GDM1 (cell line): ENCODE measurements at places on chromosomes 6 and 20.

- DNase-seq: peak; percentile 40
Measured at GRCh38 chr6:41424370-41425058, 89.1 kb downstream of the NCR2 start.

- peak; percentile 37 for DNase-seq
Measured at GRCh38 chr20:22339946-22340345, 244.4 kb downstream of the FOXA2 start.

DNA sequence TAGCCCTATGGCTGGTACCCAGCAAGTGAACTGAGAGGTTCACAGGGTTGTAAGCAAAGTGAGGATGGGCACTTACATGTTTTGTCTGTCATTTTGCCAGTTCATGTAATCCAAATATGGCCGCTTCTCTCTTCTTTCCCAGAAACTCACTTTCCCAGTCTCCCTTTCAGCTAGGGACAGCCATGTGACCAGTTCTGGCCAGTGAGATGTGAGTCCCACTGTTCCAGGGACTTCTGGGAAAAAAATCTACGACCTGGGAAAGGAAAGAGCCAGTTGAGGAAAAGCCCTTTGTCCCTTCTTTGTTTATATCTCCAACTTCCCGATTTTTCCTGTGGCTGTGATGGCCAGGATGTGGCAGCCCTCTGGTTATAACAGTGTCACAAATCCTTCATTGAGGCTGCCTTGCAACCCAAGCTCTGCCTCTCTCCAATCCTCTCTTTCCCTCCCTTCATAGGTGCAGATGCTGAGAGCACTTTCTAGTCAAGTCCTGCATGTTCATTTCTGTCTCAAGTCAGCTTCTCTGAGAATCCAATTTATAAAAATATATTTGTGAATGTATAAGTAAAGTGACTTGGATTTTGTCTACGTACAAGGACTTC, 148.6 kb upstream of the ZFP64 start:
- DNase-seq: no peak

DNA sequence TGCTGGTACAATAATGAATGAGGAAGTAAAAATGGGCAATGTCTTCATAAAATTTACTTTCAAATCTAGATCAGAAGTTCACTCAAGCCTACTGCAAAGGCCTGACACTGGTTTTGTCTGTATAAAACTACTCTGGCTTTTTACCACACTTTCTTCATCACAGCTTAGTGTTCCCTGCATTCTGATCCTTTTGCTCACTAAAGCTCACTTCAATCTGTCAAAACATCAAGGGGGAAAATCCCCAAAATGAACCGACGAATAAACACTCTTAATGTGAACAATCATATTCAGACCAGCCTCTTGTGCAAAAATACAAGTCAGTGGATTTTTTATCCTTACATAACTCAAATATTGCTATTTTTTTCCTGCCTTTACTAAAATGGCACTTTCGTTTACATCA, 98.5 kb downstream of the PRDM1 start:
- DNase-seq: no peak

DNA sequence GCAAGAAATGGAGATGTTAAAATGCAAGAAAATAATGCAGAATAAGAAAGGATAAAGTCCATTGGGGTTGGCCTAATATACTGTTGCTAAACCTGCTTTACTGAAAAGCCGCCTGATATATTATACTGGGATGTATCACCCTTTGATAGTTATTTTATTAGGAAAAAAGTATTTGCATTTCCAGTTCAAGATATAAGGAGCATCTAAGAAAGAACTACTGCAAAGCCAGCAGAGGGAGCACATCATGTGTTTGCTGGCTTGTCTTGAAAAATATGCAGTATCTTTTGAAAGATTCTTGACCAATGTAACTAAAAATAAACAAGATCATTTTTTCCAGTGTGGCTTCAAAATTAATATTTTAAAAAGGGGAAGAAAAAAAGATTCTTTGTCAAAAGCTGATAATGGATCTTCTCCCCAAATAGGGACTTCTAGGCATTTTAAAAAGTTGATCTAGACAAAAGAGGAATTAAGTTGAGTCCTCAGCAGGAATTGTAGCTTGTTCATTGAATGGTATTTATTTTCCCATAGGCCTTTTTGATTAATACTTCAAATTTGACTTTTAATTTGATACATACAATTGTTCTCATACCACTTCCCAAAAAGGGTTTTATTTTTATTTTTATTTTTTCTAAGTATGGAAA, 214.9 kb downstream of the ZFAND3 start:
- no peak for DNase-seq

- DNase-seq: no peak
Measured at GRCh38 chr6:26092443-26092842, 5.2 kb downstream of the HFE start.

DNA sequence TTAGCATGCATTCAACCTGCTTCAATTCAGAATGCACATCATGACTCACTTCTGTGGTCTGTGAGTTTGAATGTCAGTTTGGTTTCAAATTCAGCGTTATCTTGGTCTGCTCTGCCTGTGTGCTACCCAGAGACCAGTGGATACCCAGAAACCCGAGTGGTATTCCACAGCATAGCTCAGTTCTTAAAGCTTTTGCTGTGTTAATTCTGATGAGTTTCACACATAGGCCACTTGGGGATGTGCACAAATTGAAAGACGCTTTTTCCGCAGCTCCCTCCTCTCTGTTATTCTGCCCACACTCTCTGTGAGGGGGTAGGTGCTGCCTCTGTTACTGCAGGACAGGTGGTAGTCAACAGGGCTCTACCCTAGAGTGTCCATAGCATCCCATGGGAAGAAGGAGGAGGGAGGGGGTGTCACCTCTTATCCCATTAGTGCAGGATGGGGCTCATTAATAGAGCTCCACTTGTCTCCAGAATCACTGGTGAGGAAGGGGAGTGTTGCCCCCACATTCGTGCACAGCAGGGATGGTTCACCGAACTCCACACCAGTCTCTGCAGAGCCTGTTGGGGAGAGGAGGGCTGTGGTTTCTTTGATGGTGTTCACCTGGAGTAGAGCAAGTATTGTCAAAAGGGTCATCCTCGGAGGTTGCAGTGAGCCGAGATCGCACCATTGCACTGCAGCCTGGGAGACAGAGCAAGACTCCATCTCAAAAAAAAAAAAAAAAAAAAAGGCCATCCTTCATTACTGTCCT, 29.2 kb upstream of the SDCBP2 start:
- no peak for DNase-seq

DNA sequence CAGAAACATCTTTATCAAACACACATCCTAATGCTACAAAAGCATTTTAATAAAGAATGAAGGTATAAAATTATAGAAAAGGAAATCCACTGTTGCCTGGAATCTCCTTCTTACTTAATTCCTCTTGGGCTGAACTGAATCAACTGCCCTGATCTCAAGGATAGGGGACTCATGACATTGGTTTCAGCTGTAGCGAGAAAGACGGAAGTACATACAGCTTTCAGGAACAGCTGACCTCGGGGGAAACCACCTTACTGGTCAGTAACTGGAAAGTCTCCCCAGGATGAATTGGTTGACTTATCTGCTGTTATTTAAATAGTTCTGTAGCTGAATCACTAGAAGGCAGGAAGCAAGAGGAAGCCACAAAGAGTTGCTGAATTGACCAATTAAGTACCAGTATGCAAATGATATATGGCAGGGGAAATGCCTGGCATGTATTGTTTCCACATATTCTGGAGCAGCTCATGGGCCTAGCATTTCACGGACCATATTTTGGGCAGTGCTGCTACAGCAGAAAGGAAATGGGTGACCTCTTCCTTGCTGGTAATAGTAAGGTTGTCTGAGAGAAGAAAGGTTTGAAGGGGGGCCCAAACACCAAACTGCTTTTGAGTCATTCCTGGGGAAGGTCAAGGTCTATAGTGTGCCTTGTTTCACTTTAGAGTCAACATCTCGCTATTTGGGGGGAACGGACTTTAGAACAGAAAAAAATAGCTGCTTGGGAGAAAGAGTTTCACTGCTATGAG, 43.7 kb upstream of the MAP7 start:
- DNase-seq: peak; percentile 56

DNA sequence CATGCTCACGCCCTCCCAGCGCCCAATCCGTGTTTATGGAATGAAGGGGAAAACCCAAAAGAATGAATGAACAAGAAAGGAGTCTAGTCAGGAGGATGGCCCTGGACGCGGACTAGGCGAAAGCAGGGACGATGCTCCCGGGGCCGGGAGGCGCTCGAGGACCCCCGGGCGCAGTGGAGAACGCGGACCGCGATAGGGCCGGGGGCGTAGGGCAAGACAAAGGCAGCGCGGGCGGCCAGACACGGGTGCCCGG, 758 bp downstream of the GCLC start:
- DNase-seq: no peak

DNA sequence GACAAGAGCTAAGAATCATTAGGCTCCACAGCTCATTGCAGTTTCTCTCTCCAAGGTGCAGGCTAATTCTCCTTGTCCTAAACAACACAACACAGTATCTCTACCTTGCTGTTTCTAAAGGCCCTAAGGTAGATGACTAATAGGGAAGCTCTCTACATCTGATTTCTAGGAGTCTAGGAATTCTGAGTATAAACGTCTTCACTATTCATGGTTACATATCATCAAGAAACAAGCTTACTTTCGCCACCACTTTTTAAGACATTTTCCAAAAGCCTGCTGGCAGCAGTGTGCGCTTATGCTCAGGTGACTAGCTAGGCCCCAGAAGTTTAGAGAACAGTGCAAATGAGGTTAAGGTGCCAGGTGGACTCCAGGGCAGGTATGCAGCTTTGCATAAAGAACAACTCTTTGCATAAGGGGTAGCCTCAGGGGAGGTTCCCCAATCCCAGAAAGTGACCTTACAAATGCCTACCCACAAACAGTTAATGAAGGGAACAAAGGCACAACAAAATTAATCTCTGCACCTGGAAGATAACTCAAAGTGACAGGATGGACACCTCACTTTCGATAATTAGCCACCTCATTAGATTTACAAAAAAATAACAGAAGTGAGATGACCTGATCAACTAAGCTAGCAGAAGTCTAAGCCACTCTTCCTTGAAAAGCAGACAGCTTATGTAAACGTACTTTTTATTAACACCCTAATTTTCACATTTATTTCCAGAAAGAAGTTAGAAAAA, 20.1 kb downstream of the B4GALT5 start:
- no peak for DNase-seq

DNA sequence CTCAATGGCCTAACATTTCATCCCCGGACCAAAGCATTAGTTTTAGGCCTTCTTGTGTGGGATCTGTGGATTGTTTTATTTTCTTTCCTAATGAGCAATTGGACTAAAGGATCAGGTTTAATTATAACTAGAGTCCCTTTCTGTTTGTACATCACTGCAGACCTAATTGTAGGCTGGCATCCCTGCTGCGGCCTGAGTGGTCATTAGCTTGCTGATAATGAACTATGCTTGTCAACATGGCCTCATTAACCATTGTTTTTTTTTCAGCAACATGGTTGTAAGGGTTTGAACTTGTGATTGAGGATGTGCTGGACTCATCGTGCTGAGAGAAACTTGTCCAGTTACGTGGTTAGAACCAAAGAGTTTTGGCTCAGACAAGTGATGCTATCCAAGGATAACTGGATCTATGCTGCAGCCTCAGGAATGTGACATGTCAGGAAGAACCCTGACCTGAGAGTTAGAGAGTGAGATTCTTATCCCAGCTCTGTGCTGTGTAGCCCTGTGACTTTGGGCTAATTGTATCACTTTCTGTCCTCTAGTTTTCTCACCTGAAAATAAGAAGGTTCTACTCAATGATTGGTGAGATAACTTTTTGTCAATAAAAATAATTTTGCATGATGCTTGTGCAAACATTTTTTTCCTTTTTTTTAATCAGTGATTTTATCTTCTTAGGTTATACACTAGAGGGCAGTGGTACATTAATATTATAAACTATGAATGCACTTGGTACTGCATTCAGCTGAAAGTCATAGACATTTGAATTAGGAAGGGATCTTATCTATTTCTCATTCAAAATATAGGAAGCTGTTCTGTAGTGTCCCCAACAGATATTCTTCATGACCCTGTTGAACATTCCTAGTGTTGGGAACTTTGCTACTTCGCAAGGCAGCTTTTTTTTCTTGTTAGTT, 140.9 kb downstream of the RNF144B start:
- no peak for DNase-seq

DNA sequence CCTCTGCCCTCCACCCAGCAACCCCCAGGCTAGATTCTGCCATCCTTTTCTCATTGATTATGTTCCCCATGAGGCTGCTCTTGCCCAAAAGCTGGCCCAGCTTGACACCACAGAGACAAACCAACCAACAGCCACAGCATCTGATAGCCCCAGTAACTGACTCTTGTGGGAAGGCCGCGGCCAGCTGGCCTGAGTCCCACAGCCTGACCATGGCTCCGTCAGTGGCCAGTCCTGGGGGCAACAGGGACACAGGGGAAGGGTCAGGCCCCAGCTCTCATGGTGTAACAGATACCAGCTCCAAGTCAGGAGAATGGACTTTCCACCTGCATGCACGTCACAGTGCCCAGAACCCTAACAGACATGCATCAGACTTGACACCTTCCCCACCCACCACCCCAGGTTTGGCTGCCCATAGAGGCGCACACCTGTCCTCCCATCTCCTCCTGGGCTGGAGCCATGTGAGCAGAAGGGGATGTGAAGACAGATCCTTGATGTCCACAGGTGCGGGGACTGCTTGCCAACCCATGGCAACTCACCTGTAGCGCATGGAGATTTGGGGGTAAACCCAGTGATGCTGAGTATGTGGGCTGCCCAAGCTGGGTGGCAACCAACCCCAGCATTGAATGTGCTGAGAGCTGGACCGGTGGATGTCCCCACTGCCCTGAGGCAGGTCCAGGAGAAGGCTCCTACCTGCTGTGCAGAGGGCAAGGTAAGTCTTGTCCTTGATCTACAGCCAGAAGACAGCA, 18.8 kb downstream of the RIPOR3 start:
- DNase-seq: no peak

- DNase-seq: no peak
Measured at GRCh38 chr20:33969563-33969962, 24.1 kb upstream of the RALY start.

DNA sequence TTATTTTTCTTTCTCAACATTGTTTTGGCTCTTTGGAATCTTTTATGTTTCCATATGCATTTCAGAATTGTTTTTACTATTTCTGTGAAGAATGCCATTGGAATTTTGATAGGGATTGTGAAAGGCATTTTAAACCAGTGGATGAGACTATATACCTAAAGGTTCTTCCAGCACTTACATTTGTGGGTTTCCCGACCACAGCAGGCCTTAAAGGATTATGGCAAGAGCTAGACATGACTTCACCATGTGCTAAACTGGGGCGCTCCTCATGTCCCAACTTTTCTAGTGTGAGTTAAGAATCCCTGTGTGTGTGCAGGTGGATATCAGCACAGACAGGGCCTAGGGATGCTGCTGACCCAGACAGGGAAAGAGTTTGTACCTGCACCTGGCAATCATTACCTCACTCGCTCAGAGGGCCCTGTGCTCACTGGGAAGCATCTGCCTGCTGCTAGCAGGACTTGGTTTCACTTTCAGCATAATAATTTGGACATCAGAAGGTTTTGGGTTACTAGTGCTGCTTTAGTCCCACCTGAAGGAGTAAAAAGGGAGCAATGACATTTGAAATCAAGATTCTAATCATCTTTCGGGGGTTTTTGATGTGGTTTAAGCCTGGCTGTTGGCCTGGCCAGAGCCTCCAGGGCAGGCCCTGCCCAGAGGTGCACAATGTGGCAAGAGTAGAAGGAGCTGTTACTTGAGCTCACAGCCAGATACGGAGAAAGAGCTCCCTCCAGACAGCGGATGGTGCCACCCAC, 137.1 kb downstream of the CDC5L start:
- no peak for DNase-seq
